ENCODE measurements at places on chromosomes 16 and 17. TPM values are rescaled to one million over a fixed set of nuclear protein-coding genes. Genes with fewer than 3 reads are reported as not detected.
A peak's percentile ranks its signal among the peaks of the same experiment; 100 is the strongest.

The FAM83G gene
- 2.3 TPM for total RNA-seq

DNA sequence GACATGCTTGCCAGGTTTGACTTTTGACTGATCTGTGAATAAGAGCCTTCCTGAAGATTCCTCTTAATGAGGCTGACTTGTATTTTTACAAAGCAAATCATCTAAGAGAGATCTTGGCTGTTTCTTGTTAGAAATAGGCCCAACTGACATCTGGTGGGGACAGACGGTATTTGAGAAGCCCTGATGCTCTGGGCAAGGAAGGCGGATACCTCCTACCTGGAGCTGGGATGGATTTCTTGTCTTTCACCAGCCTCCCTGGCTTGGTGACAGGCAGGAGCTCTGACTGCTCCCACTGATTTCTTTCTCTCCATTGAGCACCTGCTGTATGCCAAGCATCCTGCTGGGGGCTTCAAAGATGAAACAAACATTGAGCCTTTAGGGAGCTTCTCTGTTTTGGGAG, 40.4 kb downstream of the AKAP1 start:
- DNase-seq: no peak

GRCh38 chr17:73867056-73867455, 222.8 kb upstream of the SDK2 start:
- DNase-seq: no peak

DNA sequence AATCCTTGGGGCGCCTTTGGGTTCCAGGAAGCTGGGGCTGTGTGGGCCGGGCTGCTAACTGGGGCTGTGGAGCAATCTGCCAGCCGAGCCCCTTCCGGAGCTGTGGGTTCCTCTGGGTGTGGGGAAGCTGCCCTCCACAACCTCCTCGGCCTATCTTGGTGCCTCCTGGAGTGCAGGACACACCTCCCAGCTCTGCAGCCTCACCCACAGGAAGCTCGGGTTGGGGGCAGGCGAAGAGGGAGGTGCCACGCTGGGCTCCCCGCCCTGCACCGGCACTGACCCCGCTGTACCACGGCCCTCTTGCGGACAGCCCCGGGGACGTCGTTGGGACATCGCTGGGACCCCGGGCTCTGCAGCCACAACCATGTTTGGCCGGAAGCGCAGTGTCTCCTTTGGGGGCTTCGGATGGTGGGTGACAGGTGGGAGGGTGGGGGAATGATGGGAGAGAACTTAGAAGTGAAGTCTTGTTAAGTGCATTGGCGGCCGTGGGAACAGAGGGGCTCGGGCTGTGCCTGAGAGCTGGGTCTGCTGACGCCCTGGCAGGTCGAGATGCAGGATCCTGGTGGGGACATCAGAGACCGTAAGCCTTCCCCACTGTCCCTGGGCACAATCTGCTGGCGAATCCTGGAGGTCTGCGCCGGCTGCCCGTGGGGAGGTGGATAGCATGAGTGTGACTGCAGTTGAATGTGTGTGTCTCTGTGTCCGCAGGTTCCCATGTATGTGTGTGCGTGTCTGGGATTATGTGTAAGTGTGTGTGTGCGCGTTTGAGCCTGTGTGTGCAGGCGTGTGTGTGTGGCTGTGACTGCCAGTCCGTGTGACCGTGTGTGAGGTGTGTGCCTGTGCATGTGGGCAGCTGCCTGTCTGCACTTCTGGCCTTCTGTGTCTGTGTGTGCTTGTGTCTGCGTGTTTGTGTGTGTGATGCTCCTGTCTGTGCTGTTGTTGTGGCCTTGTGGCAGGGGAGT, at the start of gene RAP1GAP2:
Gene RAP1GAP2 (plus strand): TSS at position 275 of the 962 bp plus-strand sequence. CDS start 90 bp downstream, at position 365.
- DNase-seq: peak; percentile 76

GRCh38 chr16:67184453-67184994, 761 bp upstream of the MATCAP1 start:
- DNase-seq: peak; percentile 52

DNA sequence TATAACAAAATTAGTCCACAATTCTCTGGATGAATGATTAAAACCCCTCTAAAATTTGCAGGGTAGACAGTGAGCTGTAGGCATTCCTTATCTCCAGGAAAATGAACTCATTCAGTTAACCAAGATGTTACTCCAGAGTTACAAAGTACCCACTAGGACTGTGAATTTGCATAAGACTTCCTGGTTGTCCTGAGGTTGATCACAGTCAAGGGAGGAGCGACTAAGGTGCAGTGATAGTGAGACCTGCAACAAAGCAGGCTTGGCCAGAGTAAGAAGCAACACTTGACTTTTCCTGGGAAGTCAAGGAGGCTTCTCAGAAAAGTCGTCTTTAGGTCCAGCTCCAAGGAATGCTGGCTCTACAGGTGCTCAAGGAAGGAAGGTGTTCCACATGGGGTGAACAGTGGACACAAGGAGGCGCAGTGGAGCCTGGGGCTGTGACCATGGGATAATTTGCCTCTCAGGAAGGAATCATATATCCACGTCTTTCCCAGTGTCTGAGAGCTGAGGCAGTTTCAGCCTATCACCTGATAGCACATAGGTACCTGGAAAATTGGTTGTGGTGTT, 821.1 kb upstream of the EEF2KMT start:
- no peak for DNase-seq
